ENCODE measurements at places on chromosomes 4 and X.

- DNase-seq: no peak
These were observed 170.8 kb upstream of the GATB start for GRCh38 chr4:151931563-151931962.

DNA sequence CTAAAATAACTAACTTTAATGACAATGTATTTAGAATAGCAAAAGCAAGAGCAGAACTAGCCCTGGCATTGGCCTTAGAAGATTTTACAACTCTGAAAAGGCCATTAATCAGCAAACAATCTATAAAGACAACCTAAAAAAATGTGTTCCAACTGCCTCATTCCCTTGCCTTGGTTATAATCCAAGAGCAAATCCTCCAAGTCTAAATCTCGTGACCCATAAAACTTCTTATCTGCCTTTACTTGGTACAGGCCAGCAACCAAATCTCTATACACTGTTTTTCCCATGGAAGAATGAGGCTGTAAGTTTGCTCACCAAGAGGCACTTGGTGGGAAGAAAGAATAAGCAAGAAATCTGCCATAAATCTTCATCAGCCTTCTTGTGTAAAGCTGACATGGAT lies 175.3 kb upstream of the MID1 start:
- no peak for DNase-seq

GRCh38 chr4:138161351-138161750 lies 80.8 kb downstream of the SLC7A11 start:
- no peak for DNase-seq

DNA sequence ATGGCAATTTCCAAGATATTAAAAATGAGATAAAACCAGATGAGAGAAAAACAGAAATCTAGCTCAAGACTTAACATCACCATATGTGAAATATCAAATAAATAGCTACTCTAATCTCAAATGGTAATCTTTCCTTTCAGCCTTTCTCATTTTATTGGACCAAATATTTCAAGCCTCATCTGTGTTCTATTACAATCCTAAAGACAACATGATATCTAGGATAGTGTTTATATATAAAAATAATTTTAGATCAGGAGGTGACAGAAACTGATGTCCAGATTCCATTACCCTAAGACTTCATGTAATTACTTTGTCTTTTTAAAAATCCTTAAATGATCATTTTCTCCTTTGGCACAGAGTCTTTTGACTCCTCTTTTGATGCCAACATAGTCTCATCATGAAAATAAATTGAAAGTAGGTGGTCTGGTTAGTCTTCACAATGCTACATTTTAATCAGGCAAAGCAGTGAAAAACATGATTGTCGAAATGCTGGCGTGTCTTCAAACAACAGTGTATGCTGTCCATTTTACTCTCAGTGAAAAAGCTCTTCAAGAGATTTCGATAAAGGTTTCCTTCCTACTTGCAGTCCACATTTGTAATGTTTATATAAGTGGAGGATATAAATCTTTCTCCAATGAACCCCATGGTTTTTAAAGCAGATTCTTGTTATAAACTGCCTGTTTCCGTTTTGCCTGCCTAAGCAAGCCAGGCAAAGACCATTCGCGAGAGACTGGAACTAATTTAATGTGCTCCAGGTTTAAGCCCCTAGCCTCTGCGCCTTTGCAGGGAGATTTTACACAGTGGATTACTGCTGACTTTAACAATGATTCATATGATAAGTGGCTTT lies 169.8 kb downstream of the SCFD2 start:
- no peak for DNase-seq

DNA sequence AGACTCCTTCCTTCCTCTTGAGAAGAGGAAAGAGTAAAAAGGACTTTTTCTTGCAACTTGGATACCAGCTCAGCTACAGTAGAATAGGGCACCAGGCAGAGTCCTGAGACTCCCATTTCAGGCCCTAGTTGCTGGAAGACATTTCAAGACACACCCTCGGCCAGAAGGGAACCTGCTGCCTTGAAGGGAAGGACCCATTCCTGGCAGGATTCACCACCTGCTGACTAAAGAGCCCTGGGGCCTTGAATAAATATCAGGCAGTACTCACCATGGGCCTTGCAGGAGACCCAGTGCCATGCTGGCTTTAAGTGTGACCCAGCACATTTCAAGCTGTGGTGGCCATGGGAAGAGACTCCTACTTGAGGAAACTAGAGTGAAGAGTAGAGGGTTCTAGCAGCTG lies 317.6 kb downstream of the DKK2 start:
- DNase-seq: no peak

- peak; percentile 15 for DNase-seq
These were observed 62.1 kb upstream of the ANTXR2 start for GRCh38 chr4:80134936-80135701.

DNA sequence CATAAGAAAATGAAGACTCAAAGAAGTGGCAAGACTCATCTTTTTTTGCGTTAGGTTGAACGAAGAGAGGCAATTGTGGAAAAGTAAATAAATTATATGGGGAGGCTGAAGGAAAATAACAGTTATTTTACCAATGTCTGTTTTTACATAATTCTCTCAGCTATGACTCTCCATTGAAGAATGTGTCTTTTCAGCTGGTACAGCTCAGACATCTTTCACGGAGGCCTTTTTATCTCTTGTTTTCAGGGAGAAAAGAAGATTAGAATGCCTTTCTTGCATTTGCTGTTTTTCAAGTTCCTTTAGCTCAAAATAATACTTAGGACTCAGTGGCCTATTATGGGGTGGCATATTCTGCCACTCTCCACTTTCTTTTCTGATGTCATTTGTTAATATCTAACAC lies 153.0 kb downstream of the ADAM29 start:
- no peak for DNase-seq

GRCh38 chr4:175330236-175330635 lies 412.1 kb downstream of the ADAM29 start:
- DNase-seq: no peak

- no peak for DNase-seq
These were observed 99.4 kb upstream of the PUDP start for GRCh38 chrX:7247346-7247745.

DNA sequence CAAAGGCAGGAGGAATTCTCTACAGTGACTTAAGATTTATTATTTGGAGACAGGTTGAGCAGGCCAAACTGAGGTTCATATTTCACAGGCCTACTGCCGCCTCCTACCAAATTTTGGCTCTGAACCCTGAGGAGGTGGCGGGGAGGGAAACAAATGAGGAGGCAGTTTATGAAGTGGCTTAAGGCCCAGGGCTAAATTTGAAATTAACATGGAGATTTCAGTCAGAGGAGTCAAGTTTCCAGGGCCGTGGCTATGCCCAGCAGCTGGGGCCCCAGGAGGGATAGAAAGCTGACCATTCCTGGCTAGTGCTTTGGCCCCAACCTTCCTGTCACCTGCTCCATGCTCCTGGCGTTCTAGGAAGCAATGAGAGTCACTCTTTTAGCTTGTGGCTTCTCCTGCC lies 73.4 kb upstream of the ARHGAP36 start:
- DNase-seq: no peak

DNA sequence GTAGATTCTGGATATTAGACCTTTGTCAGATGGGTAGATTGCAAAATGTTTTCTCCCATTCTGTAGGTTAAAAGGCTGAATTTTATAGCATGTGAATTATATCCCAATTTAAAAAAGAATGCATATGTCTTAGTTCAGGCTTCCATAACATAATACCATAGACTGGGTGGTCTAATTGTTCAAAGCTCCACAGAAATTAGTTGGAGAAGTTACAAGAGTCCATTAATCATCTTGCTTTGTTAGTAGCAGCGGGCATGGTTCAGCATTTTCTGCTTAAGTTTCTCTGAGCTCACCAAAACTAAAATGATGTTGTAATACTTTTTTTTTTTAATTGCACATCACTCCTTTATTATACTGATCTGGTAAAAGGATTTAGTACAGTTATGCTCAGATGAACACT lies 1.8 kb downstream of the PGAM4 start:
- no peak for DNase-seq

DNA sequence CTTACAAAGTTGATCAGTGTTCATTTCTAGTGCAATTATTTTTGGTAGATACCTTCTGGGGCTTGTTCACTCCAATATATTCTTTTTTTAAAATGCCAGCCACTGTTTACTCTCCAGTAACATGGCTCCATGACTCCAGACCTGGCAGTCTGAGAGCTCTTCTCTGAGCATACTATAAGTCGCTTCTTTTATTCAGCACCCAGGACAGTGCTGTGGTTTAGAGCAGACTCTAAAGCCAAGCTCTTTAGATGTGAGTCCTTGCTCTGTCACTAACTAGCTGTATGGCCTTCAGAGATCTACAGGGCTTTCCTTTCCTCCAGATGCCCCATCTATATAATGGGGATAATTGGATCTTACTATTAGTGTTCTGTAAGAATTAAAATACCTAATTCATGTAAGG lies 200.2 kb upstream of the FAM241A start:
- DNase-seq: no peak

- peak; percentile 17 for DNase-seq
These were observed 516.0 kb downstream of the PCDH7 start for GRCh38 chr4:31236020-31236638.
